T-helper 9 cell (primary cell): ENCODE measurements at places on chromosomes 5 and 9.

DNA sequence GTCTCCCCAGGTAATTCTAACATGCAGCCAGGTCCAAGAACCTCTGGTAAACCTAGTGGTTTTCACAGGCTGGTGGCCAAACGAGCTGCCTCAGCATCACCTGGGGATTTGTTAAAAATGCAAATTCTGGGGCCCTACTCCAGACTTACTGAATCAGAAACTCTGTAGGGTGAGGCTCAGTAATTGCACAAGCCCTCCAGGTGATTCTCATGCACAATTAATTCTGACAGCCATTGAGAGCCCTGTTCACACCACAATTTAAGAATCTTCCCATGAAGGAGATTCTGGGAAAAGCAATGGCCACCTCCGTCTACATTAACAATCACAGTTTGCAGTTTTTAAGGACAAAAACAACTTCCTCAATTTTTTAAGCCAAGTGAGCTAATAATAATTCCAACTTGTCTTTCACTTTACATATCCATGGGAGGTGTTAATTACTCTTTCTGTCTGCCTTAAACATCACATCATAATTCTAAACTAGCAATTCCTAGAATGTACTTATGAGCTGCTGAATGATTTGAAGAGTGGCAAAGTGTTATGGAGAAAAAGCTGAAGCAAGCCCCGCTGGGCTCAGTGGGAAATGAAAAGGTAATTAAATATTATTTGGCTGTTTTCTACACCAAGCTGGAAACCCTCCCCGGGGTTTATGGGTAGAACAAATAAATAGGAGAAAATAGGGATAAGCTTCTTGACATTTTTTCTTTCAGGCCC lies 70.0 kb downstream of the GLDC start:
- DNase-seq: no peak

- DNase-seq: no peak
Measured at GRCh38 chr9:3277200-3277599, 248.6 kb downstream of the RFX3 start.

- DNase-seq: no peak
Measured at GRCh38 chr5:142643634-142644033, 42.3 kb downstream of the FGF1 start.

GRCh38 chr5:111792471-111793058 lies 35.6 kb upstream of the NREP start:
- DNase-seq: no peak

DNA sequence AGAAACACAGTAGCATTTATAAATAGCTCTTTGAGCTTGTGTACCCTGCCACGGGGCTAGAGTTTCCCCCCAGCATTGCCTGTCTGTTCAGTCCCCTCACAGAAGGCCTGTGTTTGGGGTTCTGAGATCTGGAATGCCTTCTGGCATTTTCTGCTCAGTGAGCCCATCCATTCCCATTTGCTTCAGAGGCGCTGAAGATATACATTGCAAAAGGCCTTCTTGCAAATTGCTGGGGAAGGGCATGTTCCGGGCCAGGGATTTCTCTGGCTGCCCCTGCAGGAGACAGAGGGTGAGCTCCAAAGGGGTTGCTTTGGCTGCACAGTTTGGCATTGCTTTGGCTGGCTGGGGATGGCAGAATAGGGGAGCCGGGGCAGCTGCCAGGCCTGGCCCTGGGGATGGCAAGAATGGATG lies 308.4 kb downstream of the MSX2 start:
- no peak for DNase-seq

- peak; percentile 45 for DNase-seq
Measured at GRCh38 chr5:139863855-139864558, 68.4 kb downstream of the PSD2 start.

DNA sequence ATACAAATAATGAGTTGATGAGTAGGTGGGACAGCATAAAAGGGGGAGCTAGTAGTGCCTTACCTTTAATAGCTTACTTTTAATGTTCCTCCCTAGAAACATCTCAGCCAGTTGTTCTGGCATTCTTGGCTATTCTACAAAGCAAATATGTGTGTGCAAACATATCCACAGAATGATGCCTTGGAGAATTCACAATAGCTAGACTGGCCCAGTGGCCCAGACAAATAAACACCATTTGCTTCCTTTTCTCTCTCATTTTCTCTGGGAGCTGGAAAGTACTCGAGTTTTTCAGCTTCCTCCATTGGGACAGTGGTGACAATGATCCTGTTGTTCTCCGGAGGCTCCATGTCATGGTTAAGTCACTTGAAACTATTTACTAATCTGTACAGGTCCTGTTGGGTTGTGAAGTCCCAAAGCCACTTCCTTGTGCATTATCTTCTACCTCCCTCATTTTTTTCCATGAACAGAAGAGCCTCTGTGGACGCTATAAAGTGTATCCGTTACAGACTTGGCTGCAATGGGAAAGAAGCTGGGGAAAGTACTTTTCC lies 122.9 kb downstream of the DMAC1 start:
- no peak for DNase-seq

- DNase-seq: no peak
Measured at GRCh38 chr5:174675916-174676315, 48.5 kb upstream of the MSX2 start.

DNA sequence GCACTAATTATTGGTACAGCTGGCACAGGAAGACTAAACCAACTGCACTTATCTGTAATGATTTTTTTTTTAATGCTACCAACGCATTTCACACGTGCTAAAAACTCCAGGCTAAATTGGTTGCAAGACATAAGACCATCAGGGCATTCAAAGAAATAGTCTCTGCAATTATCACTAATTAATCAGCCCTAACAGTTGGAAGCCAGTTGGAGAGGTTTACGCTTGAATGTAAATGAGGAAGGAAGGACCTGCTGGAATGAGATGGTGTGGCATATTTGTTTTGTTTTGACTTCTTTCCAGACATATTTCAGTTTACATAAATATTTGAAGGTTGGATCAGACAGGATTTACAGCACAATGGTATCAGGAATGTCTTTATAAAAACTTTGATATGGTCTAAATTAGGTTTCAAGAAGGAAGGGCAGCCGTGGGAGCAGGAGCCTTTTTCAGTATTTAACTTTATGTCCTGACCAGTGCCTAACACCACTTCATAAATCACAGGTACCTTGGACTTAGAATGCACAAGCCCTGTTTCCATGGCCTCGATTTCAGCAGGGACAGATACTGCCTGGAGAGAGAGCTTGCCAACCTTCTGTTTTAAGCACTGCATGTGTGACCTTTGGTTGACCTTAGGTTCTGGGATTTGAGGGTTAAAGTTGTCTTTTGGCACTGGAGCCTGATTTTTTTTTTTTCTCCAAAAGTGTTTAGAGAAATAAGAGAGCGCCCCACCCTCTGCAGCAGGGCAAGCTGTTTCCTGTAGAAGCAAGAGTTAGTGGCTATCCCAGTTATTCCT lies 199.8 kb upstream of the MAP3K1 start:
- DNase-seq: no peak

- no peak for DNase-seq
Measured at GRCh38 chr5:17991775-17992174, 357.5 kb downstream of the TAF11L14 start.

DNA sequence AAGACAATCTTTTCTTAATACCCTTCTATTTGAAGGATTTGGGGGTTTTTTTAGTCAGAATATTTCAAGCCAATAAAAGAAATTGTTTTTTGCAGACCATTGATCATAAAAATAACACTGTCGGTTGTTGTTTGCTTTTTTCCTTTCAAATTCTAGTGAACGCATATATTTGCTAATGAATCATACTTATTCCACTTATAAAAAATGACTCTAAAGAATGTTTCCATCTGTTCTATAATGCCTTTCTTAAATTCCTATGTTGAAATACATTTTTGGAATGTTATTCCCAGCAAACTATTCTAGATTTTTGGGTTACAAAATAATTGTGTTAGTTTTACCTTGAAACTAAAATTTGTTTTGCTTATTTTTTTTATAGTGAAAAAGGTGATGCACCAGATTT lies 32.2 kb downstream of the CWC27 start:
- DNase-seq: no peak

DNA sequence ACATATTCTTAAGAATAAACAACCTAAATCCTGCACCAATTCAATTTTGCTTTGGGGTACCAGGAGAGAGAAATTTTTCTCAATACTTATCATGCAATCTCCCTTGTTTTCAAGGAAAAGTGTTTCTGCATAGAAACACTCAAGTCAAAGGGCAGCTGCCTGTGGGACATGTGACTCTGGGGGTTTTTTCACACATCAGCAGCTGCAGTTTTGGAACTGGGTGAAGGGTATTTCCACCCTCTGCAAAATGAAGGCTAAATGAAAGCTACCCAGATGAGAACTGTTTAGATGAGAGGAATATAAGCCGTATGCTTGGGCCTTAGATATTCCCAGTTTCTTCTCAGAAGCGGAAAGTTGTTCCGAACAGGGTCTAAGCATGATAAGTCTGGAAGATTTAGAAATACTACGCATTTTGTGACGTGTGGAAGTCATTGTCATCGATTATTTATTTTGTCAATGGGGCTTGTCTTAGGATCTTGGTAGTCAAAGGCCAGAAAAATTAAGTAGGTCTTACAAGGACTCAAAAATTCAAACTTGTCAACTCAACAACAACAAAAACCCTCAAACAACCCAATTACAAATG lies 64.3 kb upstream of the BOD1 start:
- no peak for DNase-seq

- no peak for DNase-seq
Measured at GRCh38 chr5:5164163-5164562, 24.0 kb downstream of the ADAMTS16 start.

DNA sequence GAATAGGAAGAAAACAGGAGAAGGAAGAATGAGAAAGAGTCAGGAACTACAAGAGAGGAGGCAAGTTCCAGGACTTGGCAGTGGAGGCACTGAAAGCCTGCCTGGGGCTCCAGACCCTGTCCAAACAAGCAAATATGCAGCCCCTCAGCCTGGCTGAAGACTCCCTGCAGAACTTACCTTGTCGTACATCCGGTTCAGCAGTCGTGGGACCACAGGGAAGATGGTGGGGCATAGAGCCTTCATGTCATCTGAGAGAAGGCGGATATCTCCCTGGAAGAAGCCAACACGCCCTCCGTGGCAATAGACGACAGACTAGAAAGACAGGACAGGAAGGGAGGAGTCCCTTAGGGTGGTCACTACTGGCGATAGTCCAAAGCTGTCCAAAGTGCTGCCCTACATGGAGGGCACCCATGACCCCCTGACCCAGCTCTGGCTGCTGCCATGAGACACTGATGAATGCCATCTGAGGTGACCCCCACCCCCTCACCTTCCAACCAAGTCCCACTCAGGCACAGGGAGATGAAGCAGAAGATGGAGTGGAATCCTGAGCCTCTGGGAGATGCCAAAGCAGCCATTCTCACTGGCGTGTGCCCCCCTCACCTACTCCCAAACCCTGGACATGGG lies 27.7 kb upstream of the MEIKIN start:
- no peak for DNase-seq

DNA sequence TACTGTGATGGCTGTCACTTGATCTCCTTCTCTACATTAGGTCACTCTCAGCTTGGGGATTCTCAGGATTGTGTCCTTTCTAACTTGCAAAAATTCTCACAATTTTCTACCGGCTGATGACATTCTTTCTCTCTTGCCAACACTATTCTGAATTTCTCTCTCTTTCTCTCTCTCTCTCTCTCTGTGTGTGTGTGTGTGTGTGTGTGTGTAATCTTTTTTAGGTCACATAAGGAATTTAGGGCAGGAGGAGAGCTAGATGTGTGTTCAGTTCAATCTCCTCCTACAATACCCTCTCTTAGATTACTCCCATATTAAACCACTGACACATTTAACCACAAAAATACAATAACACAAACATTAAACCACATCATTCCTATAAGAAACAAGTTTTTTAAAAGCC lies 242.3 kb upstream of the NREP start:
- DNase-seq: no peak

DNA sequence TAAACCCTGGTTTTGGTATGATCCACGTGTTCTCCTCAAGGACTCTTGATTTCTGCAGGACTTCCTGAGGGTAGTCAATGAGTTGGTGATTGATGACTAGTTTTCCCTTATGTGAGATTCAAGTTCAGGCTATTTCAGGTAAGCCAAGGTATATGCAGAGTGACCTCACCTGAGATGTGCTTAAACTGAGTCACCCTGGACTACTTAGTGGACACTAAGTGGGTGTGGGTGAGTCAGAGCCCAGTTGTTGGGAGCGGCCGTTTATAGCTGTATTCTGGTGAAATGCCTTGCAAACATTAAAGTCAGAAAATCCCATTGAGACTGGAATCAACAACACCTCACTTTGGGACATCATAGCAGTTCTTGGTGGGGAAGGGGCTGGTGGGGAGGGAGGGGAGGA lies 62.9 kb downstream of the SLC28A3 start:
- no peak for DNase-seq

DNA sequence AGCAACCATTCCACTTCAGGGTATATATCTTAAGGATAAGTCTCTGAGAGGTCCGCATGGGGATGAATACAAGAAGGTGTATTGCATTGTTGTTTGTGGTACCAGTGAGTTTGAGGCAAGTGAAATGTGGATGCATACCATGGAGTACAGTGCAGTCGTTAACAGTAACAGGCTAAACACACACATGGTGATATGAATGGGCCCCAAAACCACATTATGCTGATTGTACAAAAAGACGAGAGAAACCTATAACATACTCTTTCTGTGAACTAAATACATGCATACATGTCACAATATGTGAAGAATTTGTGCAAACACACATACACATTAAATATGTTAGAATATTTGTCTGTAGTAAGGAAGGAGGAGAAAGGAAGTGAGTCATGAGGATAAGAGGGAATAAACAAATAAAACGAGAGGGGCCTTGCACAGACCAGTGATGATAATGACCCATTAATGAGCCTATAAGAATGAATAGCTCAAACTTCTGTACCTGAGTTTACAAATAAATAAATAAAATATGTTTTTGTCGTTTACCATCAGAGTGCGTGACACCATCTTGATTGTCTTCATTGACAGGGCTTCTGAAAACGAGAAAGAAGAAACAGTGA lies 66.5 kb upstream of the RICTOR start:
- no peak for DNase-seq

GRCh38 chr9:98806394-98807035 lies 955 bp upstream of the GALNT12 start:
- no peak for DNase-seq

DNA sequence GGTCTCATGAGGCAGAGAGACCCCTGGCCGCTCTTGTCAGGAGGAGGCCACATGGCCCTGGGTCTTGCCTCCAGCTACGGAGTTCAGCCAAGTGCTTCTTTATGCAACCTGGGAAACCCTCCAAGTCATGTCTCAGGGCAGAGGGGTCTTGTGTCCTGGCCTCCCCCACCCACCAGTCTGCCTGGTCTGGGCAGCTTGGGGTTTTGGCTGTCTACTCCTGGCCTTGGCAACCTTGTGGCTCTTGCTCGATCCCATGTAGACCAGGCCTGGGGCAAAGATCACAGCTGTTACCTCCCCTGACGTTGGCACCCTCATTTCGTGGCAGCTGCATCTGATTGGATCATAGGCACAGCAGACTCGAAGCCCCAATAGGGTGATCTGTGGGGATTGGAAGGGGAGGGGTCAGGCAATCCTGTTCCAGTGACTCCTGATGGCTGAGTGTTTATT lies 28.4 kb downstream of the JADE2 start:
- DNase-seq: no peak

GRCh38 chr5:117657541-117657940 lies 1082.9 kb upstream of the SEMA6A start:
- no peak for DNase-seq
